ENCODE measurements at places on chromosomes 7 and 10.

- DNase-seq, result no peak
Observed at GRCh38 chr7:82384779-82385178, 58.8 kb downstream of the CACNA2D1 start.

DNA sequence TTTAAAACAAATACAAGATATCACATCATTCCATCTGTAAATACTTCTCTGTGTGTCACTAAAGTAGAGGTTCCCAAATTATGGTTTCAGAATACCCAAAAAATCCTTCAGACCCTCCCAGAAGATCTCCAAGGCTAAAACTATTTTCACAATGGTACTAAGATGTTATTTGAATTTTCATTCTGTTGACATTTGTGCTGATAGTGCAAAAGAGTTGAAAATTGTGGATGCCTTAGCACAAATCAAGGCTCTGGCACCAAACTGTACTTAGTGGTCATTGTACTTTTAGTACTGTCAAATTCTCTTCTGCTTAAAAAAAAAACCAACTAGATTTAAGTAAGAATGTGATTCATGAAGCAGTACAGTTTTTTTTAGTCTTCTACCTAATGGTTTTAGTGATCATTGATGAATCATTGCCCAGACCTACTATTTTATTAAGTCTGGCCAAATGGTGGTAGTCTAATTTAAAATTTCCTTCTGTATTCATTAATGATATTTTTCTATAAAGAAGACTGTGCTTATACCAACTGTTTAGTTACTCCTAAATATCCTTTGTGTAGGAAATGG, 50.5 kb downstream of the TPST1 start:
- no peak for DNase-seq

DNA sequence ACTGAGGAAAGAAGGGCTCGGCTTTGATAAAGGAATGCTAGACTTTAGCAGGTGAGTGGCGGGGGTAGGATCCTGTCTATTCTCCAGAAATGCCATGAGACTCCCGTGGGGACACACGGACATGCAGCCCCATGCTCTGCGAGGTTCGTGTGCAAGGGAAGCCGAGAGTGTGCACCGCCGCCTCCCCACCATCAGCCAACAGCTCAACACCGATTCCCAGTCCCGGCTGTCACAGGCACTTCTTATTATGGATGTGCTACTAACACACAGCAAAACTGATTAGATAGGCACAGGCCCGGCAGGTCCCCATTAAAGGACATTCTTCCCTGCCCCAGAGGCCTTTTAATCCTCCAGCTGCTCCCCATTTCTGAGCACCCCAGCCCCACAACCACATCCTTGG, 154.4 kb downstream of the PRKAG2 start:
- DNase-seq, result no peak

GRCh38 chr7:44695756-44696155, 52.9 kb upstream of the ZMIZ2 start:
- DNase-seq, result no peak

DNA sequence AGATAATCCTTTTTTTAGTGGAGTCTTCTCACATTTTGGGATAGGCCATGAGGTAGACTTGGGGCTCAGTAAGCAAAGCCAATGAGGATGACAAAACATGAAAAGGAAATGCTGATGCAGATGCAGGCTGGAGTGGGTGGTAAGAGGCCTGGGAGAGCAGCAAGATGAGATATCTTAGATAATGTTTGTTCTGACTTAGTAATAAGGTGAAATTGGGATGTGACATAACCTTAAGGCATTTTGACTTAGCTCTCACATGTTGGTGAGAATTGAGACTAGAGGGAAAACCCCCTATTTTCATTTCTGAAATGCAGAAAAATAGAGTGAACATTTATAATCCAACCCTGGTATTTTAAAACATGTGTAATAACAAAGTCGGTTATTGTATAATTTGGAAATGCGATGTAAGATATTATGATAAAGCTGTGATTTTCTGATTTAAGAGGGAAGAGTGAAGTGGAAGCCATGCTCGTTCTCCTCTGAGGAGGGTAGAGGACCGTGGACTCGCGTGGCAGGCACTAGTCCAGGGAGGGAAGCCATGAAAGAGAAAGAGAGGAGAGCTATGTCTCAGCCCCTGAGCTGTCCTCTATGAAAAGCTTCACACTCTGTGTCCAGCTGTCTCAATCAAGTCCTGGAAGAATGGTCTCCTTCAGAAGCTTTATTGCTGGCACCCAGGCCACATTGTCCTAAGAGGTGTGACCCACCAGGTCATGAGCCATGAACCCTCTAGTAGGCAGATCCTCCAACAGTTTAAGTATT, 57.3 kb downstream of the ST7 start:
- DNase-seq, result peak; percentile 72

- DNase-seq, result no peak
Observed at GRCh38 chr10:13701157-13701919, 114.6 kb downstream of the PRPF18 start.

DNA sequence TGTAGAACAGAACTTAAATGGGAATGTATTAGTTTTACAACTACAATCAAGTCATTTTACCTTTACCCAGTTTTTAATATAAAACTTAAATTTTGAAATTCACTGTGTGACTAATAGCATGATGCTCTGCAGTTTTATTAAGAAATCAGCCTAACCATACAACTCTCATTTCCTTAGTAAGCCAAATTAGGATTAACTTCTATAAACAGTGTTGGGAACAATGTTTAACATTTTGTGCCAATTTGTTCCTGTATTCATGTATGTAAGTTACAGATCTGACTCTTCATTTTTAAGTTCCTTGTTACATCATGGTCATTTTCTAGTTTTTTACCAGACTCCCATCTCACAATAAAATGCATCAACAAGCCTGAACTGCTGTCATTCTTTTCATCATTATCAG, 209.8 kb downstream of the ZEB1 start:
- DNase-seq, result no peak

- DNase-seq, result no peak
Observed at GRCh38 chr10:61329854-61330253, 123.3 kb downstream of the TMEM26 start.

DNA sequence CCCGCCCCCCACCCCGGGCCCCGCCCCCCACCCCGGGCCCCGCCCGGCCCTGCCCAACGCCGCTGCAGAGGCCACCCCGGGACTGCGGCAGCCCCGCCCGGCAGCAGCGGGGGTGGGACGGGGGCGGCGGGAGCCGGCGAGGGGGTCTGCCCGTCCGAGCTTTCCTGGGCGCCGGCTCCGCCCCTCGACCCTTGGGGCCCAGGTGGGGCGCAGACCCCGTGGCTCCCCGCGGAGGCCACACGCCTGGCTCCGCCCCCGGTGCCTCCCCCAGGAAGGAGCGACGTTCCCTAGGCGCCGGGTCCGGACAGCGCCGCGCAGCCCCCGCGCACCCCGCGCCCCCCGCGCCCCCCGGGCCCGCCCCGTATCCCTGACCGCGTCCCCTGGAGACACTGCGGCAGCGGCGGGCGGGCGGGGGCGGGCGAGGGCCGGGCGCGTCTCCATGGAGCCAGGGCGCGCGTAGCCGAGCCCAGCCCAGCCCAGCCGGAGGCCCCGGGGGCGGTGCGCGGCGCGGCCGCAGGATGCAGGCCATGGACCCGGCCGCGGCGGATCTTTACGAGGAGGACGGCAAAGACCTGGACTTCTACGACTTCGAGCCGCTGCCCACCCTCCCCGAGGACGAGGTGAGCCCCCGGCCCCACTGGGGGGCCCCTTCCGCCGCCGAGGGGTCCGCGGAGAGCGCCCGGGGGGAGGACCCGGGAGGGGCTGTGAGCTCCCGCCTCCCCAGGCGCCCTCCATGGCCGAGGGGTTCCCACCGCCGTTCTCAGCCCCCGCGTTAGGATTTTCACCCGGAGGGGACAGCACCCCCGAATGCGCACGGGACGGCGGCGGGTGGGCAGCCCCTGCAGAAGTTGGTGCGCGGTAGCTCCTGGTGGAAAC, at the start of gene KNDC1:
Gene KNDC1, plus strand, starts transcription at position 270 of the 876 bp plus-strand sequence. Its CDS starts 249 bp downstream, at position 519.
- DNase-seq, result peak; percentile 35

DNA sequence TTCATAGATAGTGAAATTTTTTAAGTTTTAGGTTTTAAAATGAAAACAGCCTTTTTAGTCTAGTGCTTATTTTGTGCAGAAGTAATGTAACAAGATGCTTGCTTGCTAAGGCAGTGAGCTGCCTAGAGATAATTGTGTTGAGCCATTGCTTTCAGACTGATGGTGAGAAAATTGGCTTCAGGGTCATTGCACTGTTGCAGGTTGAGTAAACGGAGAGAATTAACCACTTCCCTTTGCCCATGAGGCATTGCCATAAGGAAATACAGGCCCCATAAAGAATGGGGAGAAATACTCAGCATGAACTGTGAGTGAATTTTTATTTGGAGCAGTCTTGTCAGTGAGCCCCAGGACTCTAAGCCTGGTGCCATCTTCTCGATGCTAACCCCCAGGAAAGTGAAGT, 140.5 kb downstream of the LRRC4 start:
- DNase-seq, result peak; percentile 55

GRCh38 chr7:11298220-11298619, 324.5 kb downstream of the PHF14 start:
- DNase-seq, result no peak

GRCh38 chr7:151807846-151808245, 69.1 kb downstream of the PRKAG2 start:
- DNase-seq, result peak; percentile 71

- DNase-seq, result no peak
Observed at GRCh38 chr10:100344241-100344788, 2.7 kb upstream of the SCD start.

DNA sequence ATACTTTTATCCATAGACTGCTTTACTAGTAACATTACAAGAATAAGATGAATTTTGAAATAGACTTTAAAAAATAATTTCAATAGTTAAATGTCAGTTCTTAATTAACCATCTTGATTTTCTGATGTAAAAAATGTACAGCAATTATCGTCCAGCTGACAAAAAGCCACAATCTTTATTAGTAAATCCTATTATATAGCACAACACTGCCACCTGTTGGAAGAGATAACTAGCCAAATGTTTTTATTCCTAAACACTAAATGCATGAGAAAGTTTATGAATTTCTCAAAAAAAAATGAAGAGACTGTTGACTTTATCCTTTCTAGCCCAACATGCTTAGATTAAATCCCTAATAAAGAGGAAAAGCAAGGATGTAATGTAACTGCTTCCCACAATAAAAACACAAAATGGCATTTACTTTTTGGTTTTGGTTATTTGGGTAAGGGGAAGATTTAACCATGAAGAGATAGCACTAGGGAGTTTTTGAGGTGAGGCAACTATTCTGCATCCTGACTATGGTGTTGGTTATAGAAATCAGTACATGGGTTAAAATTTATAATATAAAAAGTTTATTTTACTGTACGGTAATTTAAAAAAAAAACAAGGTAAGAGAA, 8.0 kb downstream of the COA1 start:
- peak; percentile 76 for DNase-seq

DNA sequence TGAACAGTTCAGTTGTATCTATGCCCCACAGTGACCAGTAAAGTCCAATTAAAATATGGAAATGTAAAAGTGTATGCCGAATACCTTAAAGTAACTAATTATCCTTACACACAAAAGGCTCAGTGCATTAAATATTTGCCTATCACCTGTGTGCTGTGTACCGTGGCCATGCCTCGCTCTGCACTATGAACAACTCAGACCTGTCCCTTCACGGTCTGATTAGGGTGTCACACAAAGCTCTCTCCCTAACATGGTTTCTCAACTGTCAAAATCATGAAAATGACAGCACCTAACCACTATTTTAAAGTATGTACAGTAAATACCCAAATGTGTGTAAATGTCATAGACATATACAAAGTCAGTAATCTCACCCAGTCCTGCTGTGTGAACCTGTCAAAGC, 43.1 kb downstream of the STK17A start:
- DNase-seq, result no peak

DNA sequence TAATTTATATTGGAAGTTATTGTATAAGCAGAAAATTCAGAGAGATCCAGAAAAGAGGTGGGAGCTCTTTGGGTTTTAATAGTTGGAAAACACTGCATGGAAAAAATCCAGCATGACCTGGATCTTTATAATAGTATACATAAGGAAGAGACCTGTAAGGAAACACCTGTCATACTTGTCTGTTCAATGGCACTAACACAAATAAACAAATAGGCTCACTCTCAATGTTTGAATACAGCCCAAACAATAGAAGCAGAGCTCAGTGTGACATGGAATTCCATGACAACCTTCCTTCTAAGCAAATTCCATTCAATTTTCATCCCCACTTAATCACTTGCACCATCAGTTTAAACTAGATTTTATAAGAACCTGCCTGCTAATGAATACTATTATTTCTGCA, 31.7 kb downstream of the CISD1 start:
- DNase-seq, result no peak

GRCh38 chr7:23410446-23411183, 59.7 kb downstream of the IGF2BP3 start:
- peak; percentile 52 for DNase-seq

- DNase-seq, result no peak
Observed at GRCh38 chr7:102152672-102153598, 133.7 kb upstream of the SH2B2 start.

DNA sequence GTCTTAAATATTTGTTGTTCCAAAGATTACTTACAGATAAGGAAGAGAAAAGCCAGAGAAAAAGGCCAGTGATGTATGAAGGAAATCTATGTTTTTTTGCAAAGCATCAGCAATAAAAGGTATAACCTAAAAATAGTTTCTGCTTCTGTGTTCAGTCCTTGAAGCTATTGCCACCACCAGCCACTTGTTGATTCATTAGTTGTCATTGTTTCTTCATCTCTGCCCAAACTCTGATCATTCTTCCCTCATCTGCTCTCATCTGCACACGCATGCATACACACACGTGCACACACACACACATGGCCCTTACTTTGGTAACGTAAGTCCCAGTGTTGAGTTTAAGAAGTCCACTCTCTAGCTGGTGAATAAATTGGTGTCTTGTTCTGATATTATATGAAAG, 540.7 kb downstream of the GATA3 start:
- no peak for DNase-seq

DNA sequence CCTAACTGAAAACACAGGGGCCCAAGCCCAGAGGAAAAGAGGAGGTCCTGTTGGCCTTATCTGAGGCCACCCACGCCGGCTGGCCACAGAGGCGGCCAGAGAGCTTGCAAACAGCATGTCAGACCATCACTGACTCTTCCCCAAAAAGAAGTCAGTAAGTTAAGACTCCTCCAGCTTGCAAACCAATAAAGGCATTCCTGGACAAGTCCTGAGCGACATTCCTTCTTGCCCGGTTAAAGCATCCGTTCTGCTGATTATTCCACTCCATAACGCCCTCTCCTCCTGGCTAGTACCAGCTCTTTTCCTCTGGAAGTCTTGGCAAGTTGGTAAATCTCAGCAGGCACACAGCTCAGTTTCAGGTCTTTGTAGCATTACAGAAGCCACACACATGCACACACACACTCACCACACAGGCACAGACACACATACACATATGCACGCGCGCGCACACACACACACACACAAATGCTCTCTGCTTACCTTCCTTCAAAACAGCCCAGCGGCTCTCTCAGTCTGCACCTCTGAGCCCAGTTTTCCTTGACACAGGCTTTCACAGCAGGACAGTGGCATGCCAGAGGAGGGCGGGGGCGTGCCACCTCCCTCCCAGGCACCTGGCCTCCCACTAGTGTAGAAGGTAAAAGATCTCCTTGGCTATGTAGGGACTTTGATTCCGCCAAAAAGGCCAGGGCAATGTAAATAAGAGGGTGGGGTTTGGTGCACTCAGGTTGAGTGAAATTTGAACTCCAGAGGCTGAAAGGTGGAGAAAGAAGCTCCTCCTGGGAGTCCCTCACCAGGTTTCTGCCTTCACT, 201.4 kb downstream of the TNS3 start:
- DNase-seq, result no peak

- DNase-seq, result no peak
Observed at GRCh38 chr7:840001-840600, 7.8 kb downstream of the SUN1 start.

- DNase-seq, result no peak
Observed at GRCh38 chr10:5187867-5188266, 2.9 kb upstream of the AKR1C8 start.

GRCh38 chr10:44334621-44335184, 50.2 kb downstream of the CXCL12 start:
- DNase-seq, result no peak

All from suppressor macrophage (primary cell).